DMS79 (cell line): ENCODE measurements at places on chromosomes 3 and 15.

DNA sequence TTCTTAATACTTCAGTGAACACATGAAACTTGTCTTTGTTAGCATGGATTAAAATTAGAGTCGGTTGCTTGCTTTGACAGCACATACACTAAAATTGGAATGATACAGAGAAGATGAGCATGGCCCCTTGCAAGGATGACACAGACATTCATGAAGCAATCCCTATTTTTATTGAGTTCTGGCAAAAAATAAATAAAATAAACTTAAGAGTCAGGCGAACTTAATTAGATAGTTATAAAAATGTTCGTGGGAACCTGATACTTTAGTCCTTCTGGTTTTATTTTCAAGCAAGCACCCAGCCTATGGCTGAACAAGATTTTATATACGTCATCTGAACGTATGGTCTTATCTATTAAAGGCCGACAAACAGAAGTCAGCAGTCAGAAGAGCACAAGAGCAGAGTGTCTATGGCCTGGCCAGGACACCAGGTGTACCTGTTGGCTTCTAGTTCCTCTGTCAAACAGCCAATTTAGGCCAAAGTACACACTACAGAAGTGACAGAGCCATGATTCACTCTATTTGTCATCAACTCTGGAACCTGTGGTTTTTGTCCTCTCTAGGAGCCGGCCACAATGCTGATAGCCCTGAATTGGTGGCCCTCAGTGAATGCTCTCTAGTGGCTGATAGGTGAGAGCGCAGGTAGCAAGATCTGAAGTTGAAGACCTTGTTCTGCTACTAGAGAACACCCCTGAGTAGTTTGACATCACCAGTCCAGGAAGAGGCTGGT, 64.3 kb downstream of the LEO1 start:
- peak; percentile 2 for DNase-seq

GRCh38 chr3:42690766-42691680, 5.7 kb downstream of the KLHL40 start:
- no peak for DNase-seq

GRCh38 chr3:140832883-140833282, 108.8 kb upstream of the SLC25A36 start:
- no peak for DNase-seq

- DNase-seq: no peak
Observed at GRCh38 chr3:184895350-184895749, 83.4 kb downstream of the VPS8 start.

DNA sequence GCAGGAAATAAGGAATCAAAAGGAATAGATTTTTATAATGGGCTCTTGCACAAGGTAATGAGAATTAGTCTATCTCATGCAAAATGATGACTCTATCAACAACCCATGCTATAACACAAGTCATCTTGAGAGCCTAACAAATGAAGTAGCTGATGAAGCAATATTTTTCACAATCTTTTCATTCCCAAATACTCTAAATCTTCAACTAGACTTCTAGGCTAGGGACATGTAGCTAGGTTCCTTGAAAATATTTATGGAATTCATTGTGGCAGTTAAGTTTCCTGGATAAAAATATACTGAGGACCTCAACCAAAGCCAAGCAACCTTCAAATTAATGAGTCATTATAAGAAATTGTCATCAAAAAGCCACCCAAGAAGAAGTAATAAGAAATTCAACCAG, 55.4 kb downstream of the DCBLD2 start:
- DNase-seq: no peak

DNA sequence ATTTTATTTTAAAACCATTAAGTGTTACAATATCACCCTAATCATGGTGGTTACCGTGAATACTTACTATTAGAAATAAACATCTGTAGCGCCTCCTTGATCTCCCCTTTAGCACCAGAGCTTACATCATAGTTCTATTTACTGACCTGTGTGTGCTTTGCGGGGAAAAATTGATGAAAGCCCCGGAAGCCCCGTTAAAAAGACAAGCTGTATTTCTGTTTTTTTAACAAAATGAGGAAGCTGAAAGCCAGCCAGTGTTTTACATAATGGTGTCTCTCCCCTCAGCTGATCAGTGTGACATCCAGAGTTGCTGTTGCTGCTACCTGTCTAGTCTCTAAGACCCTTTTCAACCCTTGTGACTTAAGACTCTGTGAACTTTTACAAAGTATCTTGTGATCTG, 100.8 kb downstream of the OPA1 start:
- no peak for DNase-seq

- no peak for DNase-seq
Observed at GRCh38 chr3:136518102-136518501, 234.1 kb downstream of the STAG1 start.

DNA sequence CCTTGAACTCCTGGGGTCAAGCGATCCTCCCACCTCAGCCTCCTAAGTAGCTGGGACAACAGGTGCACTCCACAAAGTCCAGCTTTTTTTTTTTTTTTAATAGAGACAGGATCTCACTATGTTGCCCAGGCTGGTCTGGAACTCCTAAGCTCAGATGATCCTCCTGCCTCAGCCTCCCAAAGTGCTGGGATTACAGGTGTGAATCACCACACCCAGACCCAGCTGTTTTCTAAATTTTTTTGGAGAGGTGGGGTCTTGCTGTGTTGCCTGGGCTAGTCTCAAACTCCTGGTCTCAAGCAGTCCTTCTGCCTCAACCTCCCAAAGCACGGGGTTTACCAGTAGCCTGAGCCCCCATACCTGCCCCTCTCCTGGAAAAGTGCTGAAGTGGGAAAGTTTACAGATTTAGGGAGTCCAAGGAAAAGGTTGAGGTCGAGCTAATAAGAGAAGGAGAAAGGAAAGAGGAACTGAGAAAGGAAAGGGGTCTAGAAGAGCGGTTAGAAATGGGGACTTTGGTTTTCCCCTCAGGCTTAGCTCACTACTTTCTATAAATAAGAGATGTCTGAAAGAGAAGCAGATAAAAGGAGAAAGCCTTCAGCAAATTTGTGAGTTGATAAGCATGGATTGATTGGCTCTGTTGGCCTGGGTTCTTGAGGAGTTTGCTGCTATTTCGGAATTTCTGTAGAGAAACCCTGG, 23.6 kb downstream of the UBE2E1 start:
- no peak for DNase-seq

DNA sequence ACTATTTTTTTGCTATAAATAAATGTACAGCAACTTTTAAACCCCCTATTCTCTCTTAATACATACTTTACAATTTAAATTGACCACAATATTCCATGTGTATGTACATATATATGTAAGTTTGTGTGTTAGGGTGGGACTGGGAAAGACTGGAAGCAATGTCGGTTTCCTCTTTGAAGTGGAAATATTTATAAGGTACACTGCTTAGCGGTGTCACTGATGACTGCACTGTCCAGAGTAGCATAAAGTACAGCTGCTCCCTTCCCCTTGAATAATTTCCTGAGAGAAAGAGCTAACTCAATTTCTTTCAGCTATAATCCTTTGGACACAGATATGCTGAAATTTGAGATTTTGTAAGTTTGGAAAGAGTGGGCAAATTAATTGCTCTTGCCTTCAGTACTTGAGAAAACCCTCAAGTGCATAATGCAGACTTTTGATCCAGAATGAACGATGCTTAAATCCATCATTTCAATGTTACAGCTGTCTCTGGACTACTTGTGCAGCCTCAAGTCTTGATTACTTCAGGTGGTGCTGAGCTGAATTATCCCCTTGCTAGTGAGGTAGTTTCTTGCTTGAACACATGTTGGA, 267.0 kb upstream of the CFAP20DC start:
- peak; percentile 73 for DNase-seq

DNA sequence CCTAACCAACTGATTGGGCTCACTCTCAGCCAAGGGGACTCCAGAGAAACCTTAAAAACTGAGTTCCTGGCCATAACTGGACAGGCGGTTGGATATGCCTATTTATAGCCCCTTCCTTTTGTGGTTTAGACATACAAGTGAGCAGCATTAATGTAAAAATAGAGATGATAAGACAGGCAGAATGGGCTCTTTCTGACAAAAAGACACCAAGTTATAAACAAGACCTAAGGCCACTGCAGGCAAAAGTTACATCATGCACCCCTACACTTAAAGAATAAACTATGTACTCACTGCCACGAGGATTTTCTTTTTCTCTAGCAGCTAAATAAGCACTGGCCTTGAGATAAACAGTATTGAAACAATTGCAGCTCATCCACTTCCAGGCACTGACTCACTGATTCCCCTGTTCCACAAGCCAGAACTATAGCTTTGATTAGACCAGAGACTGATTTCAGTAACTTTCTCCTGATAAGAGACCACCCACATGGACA, 30.1 kb downstream of the SUCNR1 start:
- DNase-seq: no peak

GRCh38 chr3:39064646-39065045, 12.8 kb downstream of the WDR48 start:
- DNase-seq: no peak

DNA sequence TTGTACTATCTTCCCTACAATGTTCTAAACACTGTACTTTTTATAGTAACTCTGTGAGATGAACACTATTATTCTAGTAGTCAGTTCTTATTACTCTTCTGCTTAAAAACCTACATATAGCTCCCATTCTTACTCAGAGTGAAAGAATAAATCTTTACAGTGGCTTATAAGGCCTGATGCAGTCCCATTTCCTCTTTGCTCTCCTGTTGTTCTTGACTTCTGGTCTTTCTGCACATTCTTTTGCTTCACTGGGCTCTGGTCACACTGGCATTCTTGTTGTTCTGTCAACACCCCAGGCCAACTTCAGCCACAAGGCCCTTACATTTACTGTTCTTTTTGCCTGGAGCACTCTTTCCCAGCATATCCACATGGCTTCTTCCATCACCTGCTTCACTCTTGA, 58.2 kb upstream of the TP63 start:
- DNase-seq: no peak
